EH (cell line): ENCODE measurements at places on chromosomes 7 and 10.
A peak's percentile ranks its signal among the peaks of the same experiment; 100 is the strongest.

DNA sequence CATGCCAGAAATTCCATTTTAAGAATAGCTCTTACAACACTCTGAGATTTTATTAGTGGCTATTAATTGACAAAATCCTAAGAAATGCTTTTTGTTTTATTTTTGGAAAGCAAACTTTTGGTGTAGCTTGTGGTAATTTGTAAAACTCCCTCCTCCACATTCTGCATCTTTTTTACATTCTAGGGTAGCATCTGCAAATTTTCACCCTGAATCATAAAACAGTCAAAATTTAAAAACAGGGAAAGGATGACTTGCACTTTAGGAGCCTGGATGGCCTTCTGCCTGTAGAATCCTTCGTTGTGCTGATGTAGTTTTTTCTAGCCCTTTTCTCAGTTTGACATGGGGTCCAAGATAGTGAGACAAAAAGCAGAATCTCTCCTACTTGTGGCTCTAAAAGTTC is 316.1 kb downstream of the ADRA2A start:
- peak; percentile 74 for DNase-seq

DNA sequence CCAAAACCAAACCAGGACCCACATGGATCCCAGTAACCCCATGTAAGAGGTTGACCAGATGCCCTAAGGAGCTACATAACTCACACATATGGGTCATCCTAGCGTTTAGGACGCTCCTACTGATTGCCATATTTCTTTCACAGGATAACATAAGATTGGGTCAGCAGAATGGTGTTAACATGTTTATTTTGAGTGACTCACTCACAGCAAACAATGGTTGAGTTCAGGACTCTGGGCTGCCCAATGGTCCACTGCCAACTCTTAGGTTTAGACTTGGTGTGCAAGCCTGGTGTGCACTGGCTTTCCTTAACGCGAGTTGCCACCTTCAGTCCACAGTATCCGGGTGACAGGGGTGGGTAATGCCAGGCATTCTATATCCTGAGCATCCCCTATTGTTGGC is 211.5 kb downstream of the GPAM start:
- DNase-seq = no peak

DNA sequence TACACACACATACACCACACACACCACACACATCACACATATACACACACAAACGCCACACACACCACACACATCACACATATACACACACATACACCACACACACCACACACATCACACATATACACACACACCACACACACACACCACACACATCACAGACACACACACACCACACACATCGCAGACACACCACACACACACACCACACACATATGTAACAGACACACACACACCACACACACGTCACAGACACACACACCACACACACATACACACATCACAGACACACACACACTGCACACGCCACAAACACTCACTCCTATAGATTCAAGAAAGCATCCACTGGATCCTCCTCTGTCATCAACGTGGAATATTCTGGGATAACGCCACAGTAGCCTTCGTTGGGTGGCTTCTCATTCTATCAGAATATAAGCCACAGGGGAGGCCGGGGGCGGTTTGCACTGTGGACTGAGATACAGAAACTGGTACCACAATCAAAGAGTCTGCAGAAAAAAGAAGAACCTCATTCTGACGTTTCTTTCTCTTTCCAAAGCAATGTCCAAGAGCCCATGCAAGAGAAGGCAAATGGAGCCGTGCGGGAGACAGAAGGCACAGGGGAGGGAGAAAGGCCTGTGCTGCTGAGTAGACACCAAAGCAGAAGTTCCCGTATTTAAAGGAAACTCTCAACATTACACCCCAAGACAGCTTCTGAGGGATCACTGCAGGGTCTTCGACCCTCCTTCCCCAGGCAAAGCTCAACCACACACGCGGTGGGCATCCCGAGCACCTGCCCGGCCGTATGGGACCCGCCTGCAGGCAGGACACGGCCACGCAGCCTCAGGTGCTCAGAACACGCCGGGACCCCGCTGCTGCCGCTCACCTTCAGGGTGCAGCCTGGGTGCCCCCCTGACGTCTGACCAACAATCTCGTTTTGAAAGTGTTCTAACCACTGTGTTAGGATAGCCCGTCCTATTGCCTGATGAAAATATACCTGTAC is 321.2 kb downstream of the DNAJB6 start:
- DNase-seq = no peak

DNA sequence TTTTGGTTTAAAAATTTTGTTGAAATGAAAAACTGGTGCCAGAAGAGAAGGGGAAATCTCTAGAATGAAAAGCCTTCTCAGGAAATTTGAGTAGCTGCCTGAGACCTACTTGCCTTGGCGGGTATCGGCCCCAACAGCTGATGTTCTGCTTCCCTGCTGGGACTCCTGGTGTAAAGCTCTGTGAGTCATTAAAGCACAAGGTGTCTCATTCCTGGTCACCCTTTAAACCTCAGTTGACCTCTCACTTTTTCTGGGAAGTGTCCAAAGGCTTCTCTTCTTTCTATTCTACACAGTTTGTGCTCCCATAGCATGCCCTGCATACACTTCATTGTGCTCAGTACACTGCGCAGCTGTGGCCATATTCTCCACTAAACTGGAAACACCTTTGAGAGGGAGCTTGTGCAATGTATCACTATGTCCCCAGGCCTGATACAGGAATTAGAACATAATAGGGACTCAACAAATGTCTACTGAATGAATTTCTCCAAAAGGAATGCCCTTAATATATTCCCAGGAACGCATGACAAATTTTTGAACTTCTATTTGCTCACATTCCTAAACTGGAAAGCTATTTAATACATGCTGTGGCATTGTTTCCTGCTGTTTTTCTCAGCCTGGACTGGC is 303.9 kb downstream of the SDHAF3 start:
- DNase-seq = no peak

DNA sequence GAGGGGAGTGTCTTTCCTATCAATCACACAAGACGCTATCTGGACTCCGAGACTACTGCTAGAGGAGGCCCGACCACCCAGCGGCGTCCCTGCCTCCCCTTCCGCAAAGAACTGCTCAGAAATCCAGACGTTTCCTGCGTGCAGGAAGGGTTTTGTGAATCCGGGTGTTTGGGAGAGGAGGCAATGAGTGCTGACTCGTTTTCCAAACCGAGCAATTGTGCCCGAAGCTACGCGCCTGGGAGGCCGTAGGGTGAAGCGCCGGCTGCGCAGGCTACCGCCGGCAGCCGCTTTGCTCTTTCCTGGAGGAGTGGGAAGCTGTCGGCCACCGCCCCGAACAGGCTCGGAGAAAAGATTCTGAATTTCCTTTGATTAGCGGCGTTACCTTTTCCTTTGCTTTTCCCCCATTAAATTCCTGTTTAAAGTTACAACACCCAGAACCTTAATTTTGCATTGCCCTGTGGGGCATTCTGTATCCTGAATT is 5.3 kb downstream of the VAX1 start:
- no peak for DNase-seq

- DNase-seq = peak; percentile 20
Measured at GRCh38 chr10:15897287-15897686, 37.0 kb upstream of the MINDY3 start.

- DNase-seq = no peak
Measured at GRCh38 chr10:126283307-126283706, 105.0 kb downstream of the ADAM12 start.

GRCh38 chr7:115475206-115475605 is 553.3 kb downstream of the MDFIC start:
- no peak for DNase-seq
